ENCODE measurements at places on chromosomes 5 and 9. TPM values are rescaled to one million over a fixed set of nuclear protein-coding genes. Genes with fewer than 3 reads are reported as not detected.
A peak's percentile ranks its signal among the peaks of the same experiment; 100 is the strongest.

FOXD4L4 gene
- polyA plus RNA-seq: 0.16 TPM

GRCh38 chr9:133677126-133678010, 41.2 kb downstream of the DBH start:
- DNase-seq: no peak

ARL10 gene
- polyA plus RNA-seq: 4.4 TPM

DNA sequence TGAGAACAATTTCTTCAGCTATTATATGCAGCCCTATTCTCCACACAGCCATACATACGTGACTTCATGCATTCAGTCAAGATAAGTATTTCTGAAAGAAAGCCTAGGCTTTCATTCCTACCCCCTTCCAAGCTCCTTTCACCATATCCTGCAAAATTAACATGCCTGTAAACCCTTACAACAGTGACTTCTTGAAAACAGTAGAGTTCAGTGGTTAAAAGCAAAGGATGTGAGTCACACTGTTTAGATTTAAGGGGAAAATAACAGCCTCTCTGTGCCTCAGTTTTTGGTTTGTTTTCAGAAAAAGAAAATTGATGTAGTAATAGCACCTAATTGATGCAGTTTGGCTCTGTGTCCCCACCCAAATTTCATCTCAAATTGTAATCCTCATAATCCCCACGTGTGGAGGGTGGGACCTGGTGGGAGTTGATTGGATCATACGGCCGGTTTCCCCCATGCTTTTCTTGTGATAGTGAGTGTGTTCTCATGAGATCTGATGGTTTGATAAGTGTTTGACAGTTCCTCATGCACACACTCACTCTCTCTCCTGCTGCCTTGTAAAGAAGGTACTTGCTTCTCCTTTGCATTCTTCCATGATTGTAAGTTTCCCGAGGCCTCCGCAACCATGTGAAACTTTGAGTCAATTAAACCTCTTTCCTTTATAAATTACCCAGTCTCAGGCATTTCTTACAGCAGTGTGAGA, 264.8 kb downstream of the CETN3 start:
- DNase-seq: no peak

DNA sequence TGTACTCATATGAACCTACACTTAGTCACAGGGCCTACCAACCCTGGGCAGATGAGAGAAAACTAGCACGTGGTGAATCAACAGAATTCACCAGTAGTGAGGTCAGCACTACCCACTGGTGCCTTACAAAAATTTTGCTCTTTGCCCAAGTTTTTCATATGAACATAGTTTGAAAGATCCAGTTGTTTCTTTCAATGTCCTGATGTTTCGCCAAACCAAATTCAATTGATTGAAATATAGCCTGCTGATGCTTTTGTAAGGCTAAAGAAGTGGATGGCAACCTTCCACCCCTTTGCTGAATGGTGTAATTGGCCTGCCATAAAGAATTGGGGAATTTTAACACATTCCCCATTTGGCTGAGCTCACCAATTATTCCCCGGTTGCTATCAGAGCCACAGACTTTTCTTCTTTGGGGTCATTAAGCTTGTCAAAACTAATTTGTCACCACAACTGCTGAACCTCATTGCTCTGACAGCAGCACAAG, 339.2 kb downstream of the GLIS3 start:
- DNase-seq: no peak

FGD3 gene
- 4.1 TPM for polyA plus RNA-seq

GRCh38 chr5:23840083-23840482, 332.7 kb downstream of the PRDM9 start:
- DNase-seq: no peak

DNA sequence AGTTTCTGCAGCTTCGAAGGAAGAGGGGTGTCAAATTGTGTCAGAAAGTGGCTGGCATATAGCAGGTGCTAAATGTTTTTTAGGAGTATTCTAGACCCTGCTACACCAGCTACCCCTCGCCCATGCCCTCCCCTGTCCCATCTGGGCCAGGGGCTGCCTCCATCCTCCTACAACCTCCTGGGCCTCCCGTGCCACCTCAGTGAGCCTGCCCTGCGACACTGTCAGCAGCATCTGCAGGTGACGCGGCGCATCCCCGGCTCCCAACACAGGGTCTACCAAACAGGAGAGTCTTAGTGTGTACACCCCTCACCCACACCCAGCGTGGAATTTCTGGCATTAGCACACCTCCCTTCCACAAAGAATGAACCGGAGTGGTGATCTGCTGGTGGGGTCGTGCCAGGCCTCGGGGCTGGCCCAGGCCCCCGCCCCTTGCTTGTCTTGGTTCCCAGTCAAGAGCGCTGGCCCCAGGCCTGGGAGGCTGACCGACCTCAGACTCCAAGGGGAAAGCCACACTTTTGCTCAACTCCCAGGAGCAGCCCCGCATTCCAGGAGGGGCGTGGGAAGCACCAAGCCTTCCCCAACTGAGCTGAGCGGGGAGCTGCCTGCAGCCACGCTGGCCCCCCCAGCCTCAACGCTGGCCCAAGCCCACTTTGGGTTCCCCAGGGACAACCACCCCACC, 55.2 kb downstream of the NEURL1B start:
- DNase-seq: no peak

GRCh38 chr9:135891027-135891631, 16.2 kb downstream of the CAMSAP1 start:
- no peak for DNase-seq

GRCh38 chr9:132267660-132268059, 87.1 kb downstream of the SETX start:
- DNase-seq: no peak

GRCh38 chr9:113932906-113933584, 56.9 kb downstream of the ZNF618 start:
- DNase-seq: no peak

GRCh38 chr5:147216552-147217154, 18.2 kb upstream of the STK32A start:
- peak; percentile 14 for DNase-seq

SNCB gene
- not detected for polyA plus RNA-seq

DNA sequence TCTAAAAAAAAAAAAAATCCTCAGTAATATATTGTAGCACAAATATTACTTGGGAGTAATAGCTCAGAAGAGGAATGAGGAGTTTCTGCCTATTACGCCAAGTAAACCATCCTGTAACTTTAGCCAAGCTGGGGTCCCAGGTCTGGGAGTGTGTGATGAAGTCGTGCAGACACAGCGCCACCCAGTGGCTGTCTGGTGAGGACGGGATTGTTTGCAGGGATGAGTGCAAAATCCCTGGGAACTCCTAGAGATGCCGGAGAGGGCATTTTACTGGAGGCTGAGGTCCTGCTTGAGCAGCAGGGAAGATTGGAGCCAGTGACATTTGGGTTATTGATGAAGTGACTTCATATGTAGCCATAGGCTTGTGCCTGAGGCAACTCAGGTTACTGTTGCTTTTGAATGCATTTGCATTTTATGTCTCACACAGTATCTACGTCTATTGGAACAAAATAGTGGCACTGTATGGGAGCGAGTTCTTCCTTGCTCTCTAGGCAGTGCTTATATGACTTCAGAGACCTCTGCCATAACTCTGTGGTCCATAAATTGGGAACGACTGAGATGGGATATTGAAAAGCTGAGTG, 72.8 kb downstream of the PSAT1 start:
- peak; percentile 84 for DNase-seq

DNA sequence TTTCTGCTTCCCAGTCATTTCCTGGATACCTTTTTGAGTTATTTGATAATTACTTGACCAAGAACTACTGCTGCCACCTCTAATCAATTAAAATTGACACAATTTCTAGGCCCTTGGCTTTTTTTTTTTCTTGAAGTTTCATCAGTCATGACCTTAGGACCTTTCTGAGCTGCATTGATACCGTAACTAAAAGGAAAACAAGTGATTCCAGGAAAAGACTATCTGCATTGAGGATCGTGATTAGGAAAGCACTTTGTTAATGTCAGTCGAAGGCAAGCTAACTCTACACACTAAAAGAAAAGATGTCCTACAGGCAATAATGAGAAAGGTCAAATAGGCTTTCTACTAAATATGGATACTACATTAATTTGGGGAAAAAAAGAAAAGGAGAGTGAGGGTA, 69.9 kb downstream of the ARSB start:
- DNase-seq: no peak

DNA sequence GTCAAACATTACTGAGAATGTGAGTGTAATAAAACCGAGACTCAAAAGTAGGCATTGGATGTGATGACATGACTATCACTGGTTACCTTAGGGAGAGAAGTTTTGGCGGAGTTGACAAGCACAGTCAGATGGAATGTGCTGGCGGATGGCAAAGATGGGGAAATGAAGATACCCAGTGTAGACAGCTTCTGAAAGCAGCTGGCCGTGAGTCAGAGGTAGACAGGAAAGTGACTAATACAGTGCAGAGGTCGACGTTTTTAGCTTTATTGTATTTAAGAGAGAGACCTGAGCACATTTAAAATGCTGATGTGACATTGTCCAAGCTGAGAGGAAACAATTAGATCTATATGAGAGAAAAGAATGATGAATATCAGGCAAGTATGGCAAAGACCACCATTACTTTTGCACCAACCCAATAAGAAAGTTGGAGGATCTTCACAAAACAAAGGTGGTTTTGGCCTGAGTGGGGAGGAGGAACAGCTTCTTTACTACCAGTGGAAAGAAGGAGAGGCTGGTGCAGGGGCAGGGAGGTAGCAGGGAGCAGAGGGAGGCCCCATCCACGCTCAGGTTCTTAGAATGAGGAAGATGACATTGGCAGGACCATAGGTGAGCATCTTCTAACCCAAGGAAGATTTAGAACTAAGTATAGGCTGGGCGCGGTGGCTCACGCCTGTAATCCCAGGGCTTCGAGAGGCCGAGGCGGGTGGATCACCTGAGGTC, 36.7 kb upstream of the KCNIP1 start:
- peak; percentile 46 for DNase-seq

C5 gene
- polyA plus RNA-seq: 13.8 TPM

PPP2R2B gene
- polyA plus RNA-seq: 5.1 TPM

- DNase-seq: no peak
Measured at GRCh38 chr5:120499876-120500563, 35.9 kb downstream of the PRR16 start.
